Urinary bladder (tissue), 4 donors: ENCODE measurements at places on chromosomes 11 and 22.

- DNase-seq = no peak
Measured at GRCh38 chr11:96331699-96332116, 11.3 kb downstream of the MAML2 start.

- DNase-seq = no peak
Measured at GRCh38 chr11:47466701-47467250, 17.8 kb upstream of the RAPSN start.

DNA sequence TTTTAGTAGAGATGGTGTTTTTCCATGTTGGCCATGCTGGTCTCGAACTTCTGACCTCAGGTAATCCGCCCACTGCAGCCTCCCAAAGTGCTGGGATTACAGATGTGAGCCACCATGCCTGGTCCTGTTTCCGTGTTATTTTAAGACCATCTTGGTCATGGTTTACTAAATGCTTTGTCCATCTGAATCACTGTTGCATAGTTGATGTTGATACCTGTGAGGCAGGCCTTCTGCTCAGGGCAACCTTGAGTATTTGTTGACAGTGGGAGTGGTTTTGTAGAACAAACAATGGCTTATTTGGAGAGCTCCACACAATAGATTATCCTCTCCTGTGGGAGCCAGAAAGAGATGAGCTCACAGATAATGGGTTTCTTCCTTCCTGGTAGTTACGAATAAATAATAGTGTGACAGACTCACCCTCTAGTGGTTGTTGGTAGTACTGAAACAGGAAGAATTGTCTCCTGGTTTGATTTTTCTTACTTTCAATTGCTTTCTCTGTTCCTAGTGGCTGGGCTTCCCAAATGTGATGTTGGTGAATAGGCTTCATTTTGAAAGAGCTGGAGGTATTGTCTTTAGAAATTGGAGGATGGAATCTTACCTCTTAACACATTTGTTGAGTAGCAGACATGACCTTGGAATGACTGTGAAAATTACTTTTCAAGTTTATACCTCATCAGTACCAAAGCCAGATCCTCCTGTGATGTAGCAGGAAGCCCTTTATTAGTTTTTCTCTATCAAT lies 39.0 kb downstream of the CTNND1 start:
- peak; percentile 79 for DNase-seq

DNA sequence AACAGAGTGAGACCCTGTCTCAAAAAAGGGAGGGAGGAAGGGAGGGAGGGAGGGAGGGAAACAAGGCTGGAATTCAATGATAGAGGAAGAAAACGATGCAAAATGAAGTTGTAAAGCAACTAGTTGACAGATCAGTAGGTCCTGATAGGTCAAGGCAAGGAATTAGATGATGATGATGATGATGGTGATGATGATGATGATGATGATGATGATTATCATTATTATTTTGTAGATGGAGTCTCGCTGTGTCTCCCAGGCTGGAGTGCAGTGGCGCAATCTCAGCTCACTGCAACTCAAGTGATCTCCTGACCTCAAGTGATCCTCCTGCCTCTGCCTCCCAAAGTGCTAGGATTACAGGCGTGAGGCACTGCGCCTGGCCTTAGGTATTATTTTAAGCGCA lies 11.3 kb upstream of the L3MBTL2 start:
- DNase-seq = no peak

DNA sequence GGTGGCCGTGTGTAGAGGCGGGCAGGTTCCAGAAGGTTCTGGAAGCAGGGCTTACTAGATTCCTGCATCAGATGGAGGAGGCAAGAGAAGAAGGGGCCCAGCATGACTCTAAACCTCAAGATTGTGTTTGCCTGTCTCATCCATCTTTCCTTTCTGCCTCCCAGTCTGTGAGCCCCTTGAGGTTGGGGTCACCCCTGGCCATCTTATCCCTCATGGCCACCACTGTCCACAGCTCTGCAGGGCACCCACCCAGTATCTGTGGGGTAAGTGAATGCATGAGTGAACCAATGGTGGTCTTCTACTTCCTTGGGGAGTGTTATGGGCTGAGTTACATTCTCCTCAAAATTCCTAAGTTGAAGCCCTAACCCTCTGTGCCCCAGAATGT lies 79.3 kb downstream of the MYEOV start:
- no peak for DNase-seq

DNA sequence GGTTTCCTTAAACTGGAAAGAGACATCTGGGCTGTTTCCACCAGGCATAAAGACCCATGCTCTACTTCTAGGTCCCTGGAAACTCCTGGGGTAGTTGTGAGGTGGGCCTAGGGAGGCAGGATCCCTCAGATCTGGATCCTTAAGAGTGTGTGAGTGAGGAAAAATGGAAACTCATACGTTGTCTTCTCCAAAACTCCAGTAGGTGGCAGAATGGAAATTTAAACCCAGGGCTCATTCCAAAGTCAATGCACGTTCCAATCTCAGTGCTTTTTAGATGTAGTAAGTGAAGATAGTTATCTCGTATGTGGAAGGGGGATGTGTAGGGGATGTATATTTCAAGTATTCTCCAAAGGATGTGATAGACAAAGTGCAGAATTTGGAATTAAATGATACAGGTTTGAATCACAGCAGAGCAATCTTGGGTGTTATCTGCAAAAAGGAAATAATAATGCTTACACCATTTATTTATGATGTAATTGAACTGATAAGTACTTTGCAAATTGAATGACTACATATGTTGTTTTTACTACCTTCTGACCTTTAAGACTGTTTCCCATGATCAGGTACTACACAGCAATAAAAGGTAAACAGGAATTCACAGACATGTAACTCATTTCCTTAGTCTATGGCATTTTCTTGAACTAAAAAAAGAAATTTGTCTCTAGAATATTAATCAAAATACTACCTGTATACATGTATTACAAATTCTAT lies 13.1 kb upstream of the MMP1 start:
- DNase-seq = no peak

GRCh38 chr11:11844272-11844671 lies 2.5 kb downstream of the USP47 start:
- no peak for DNase-seq

DNA sequence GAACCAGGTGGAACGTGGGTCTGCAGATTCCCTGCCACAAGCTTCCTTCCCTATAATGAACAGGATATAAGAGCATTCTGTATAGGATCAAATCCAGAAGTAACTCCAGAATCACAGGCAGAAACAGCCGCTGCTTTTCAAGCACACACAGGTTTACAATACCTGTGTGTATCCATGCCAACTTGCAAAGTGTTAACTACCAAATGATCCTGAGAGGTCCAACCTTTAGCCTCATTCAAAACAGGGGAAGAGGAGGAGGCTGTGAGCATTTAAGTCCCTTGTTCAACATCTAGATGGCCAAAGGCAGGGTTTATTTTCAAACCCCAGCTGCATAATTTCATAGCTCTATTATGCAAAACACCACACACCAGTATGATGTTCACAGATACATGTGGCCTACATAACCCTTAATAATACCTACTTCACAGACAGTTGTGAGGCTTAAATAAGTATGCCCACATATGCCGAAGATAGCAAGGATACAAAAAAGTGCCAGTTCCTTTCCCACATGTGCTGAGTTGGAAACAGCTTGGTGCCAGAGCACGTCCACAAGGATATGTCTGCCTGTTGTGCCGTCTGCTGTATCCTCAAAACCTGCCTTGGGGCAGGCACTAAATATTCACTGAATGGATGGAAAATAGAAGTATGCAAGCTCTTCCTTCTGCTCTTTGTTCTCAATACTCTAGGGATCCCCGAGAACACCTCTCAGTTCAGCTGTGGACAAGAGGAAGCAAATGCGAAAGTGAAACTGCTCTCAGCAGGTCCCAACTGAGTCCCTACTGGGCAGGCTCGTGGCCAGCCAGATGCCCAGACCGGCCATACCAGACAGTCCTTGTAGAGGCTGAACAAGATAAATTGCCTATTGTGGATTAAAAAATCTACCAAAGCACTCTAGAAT lies 66.8 kb downstream of the LARGE1 start:
- DNase-seq = no peak

DNA sequence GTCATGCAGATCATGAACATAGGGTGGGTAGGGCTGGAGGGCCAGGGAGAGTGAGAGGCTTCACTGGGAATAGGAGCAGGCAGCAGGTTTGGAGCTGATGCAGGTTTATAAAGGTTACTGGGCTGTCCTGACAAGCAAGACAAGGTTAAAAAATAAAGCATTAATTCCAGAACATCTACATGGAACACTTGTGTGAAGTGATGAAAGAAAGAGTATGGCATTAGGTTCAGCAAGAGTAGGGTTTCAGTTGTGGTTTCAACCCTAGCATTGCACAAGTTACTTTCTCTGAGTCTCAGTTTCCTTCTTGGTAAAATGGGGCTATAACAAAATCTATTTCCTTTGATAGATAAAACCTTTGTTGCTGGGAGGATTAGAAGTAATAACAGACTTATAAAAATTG lies 114.6 kb upstream of the SESN3 start:
- no peak for DNase-seq

DNA sequence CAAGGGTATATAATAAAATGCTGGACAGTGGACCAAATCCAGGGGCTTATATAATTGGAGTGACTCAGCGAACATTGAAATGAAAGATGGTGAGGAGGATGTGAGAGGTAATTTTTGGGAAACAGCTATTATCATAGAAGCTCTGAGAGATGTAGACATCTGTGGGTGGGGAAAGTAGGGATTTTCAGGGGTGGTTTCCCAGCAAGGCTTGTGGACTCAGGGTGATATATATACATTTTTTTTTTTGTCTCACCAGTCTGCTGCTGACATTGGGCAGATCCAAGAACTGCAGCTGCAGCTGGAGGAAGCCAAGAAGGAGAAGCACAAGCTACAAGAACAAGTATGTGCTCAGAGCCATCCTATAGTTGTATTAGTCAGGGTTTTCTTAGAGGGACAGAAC lies 208.1 kb downstream of the MYO18B start:
- DNase-seq = no peak

GRCh38 chr11:19639603-19640105 lies 73.0 kb upstream of the NAV2 start:
- no peak for DNase-seq

DNA sequence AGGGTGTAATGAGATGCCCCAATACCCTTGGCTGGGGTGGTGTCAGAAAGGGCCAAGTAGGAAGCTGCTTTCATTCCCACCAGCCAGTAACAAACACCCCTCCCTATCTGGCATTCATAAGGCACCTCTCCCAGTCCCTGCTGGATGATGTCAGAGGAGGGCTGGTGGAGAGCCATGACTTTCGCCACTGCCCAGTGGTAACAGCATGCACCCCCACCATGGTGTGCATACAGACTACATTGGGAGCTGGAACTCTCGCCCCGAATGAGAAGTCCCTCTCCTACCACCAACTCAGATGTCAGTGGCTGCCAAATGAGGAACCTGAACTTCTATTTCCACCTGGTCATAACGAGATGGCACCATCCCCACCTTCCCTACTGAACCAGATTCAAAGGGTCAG lies 73.3 kb downstream of the SGSM3 start:
- no peak for DNase-seq

GRCh38 chr11:16783321-16783801 lies 44.9 kb downstream of the C11orf58 start:
- DNase-seq = no peak

DNA sequence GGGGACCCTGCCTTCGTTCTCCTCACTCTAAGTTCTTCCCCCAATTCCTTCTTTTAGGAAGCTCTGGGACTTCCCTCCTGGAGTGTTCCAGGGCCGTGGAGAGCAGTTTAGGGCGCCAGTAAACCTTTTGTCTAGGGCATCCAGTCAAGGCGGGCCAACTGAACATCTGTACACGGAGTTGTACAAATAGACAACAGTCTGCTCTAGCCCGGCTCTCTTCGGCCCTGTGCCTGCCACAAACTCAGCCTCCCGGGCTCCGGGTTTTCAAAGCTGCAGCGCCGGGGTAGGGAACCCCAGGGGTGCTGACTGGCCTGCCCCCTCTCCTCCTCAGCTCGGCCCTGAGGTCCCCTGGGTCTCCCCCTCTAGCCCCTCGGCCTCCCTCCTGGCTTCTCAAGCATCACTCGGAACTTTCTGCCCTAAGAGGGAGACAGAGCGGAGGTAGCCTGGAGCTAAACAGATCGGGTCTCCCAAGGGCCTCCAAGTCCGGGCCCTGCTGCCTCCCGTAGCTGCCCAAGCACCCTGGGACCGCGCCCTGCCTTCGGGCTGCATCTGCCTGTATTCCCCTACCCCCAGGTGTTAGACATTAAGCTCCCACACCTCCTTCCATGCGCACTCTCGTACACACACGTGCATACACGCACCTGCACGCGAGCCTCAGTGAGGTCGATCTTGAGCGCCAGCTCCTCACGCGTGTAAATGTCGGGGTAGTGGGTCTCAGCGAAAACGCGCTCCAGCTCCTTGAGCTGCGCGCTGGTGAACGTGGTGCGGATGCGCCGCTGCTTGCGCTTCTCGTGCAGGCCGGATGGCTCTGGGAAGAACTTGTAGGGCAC lies 3.3 kb downstream of the PHOX2A start:
- DNase-seq = no peak

DNA sequence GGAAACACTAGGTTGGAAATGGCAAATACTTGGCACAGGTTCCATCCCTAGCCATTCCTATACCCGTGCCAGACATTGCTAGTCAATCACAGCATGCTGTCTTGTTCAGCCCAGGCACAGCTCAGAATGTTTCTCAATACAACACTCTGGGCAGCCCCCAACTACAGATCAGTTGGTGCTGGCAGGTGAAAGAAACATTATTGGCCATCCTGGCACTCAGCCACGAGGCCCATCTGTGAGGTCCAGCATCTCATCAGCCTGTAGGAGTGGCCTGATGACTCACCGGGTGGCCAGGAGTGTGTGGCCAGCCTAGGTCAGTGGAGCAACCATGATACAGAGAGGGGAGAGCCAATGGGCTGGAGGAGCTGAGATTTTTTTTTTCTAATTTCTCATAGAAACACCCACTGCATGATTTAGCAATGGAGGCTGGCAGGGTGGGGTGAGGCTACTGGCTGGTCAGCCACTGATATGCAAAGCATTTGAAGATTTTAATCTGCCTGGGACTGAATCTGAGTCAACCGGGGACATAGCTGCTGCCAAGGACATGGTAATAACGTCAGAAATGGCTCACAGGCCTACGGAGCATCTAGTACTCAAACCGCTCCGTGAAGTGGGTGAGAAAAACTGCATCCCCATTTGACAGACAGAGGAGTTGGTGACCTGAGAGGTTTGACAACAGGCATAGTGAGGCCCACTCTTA lies 5.4 kb downstream of the MYO18B start:
- no peak for DNase-seq

DNA sequence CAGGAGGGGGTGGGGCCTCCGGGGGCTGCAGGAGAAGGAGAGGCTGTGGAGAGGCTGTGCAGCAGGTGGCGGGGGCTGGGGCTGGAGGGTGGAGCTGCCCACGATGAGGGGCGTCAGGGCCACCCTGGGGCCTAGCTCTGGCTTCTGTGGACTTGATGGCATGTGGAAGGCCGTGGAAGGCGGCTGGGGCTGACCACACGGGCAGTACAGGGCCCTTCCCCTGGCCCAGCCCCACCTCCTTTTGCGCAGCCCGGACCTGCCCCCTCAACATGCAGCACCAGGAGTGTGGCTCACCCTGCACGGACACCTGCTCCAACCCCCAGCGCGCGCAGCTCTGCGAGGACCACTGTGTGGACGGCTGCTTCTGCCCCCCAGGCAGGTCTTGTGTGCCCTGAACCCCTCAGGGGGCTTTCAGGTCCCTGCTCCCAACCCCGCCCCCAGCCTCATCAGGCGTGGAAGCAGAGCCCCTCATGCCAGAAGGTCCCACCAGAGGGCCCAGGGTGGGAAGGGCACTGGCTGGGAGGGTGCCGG lies 6.1 kb downstream of the MUC5B start:
- DNase-seq = no peak
